ENCODE measurements at places on chromosomes 7 and 10.

GRCh38 chr10:118911363-118911762, 118.2 kb upstream of the NANOS1 start:
- DNase-seq, result no peak

DNA sequence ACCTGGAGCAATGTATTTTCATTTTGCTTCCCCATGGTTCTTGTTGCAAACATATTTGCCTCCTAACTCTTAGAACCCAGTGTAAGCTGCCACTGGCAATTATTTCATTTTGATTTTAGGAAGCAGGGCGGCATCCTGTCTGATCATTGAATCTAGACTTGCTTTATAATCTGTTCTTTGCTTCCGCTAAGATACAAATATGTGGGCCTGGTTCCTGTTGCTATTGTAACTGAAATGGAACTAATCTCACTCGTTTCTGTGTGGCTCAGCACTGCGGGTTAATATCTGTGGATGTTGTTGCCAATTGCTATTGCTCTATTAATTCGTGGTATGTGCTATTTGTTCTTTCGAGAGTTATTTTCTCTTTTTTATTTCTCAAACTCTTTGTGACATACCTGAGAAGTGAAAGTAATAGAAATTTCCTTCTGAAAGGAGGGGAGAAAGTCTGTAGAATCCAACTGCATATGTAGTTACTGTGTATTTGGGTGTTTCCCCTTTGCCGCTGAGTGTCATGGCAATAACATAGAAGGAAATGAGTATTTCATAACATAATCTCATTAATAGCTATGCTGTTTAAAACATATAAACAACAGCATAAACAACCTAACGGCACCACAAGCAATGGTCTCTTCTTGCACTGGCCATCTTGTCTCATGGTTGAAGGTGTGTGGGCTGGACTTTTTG, 62.4 kb downstream of the FZD1 start:
- no peak for DNase-seq

DNA sequence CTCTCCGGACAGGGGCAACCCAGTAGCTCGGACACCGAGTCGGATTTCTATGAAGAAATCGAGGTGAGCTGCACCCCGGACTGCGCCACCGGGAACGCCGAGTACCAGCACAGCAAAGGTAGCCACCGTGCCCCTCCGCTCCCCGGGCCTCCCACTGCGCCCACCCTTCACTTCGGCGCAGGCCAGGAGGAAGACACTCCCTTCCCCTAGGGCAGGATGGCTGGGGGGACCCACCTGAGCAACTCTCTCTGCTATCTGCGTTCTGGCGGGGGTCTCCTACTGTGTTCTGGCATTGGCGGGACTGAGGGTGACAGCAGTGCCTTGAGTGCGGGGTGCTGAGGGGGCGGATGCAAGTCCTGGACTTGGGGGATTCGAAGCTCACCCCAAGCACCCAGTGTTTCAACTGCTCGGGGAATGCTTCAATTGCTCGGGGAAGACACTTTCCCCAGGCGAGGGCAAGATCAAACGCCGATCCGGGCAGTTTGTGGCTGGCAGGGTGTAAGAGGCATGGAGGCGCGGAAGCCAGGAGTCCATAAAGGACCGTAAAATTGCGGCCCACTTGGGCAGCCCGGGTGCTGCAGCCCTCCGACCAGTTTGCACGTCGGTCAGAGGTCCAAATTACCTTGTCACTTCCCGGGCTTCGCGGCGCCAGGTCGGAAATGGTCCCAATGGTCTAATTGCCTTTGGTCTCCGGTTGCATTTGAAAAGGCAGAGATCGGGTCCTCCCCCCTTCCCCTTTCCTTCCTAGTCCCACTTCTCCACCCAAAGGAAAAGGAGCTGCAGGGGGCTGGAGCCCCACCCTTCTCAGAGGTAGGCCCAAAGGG, 950 bp downstream of the EVX1 start:
- DNase-seq, result no peak

GRCh38 chr7:151896086-151896485, 19.2 kb upstream of the PRKAG2 start:
- no peak for DNase-seq

- no peak for DNase-seq
Observed at GRCh38 chr7:140155428-140155827, 21.4 kb downstream of the KDM7A start.

GRCh38 chr10:70509757-70510147, 31.2 kb downstream of the PALD1 start:
- no peak for DNase-seq

DNA sequence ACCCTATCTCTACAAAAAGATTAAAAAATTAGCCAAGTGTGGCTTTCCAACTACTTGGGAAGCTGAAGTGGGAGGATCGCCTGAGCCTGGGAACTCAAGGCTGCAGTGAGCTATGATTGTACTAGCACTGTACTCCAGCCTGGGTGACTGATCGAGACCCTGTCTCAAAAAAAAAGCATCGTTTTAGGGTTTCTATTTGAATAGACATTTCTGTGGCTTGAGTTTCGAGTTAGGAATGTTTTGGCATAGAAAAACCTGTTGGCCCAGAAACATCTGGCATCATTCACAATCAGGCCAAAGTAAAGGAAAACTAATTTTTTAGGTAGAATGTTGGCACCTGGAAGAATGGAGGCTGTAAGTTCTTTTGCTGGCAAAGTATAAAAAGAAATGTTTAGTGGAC, 72.4 kb downstream of the AUTS2 start:
- DNase-seq, result no peak

DNA sequence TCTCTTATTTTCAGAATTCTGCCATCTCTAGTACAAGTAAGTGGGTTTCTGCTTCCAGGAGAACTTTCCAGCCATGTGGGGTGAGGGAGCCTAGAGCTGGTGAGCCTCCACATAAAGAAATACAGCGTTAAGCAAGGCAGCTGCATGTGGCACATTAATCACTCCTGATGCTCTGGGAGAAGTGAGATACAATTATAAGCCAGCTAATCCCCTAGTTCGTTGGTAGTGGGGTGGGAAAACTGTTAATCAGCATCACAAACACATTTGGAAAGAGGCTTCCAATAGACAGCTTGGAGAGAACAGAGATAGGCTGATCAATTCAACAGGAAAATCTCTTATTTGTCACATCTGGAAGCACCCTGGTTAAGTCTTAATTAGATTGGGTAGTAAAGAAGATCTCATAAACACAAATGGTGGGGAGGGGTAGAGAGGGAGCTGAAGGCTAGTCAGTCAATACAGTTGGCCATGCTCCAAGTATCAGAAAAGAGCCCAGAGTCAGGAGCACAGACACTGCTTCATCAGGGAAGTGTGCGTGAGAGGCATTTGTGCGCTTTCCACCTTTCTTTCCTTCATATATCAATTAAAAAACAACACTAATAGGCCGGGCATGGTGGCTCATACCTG, 130.6 kb downstream of the SORCS1 start:
- DNase-seq, result no peak

DNA sequence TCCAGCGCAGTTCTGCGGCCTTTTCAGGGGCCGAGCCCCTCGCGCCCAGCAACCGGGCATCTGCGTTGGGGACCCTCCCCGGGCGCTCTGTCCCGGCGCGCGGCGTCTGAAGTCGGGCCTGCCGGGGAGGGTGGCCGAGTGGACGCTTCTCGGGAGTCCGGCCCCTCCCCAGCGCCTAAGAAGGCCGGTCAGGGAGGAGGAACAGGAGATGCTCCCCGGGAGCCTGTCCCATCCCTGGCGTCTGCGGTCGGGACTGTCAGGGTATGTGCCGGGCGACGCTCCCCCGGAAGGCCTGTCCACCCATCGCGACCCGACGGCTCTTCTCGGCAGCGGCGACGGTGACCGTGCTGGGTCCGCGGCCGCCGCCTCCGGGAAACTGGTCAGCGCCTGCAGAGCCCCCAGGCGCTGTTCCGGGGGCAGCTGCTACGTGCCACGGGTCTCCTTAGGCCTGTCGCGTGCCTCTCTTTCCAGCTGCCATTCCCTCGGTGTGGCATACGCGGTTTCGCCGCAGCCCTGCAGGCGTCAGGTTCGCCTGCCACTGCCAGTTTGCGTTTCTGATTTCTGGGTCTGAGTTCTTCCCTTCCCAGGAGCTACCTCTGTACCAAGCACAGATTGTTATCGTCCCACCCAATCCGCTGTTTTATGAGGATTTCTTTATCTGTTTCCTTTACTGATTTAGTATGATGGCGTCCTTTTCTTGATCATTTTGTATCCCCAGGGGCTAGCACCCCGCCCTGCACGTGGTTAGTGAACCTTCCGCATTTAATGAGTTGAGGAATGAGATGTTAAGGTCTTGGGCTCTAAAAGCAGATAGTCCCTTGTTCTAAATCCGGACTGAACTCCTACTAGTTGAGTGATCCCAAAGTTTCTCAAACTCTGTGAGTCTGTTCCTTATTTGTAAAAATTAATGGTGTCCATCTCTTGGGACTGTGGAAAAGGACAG, 782 bp downstream of the IFIT5 start:
- no peak for DNase-seq

DNA sequence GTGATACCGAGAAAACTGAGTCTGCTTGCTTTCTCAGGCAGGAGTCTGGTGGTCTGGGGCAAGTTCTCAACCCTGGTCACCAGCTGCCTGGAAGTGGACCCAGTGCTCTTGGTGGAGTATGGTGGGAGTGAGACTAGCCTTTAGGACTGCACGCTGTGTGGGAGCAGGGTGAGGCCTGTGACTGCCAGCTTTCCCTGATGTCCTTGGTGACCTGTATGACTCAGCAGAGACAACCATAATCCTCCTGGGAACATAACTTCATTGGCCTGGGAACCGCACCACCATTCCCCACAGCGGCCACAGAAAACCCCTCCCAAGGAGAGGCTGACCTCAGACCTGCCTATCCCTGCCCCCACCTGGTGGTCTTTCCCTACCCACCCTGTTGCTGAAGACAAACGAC, 139.5 kb upstream of the CHRM2 start:
- DNase-seq, result no peak

DNA sequence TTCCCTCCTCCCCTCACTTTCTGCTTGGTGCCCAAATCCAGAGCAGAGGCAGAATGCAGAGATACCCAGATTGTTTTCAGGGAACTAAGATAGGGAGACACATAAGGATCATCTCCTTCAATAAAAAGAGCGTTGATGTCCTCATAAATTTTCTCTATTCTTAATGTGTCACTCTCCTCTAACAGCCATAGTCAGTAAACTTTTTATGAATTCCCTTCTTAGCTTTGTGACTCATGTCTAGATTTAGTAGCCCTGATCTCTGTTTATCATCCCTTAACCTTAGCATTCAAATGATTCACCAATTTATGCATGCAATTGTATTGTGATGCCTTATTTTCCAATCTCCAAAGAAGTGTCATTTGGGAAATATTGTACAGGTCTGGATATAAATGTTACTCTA, 995.5 kb upstream of the C7orf33 start:
- DNase-seq, result no peak

GRCh38 chr7:132030883-132031282, 474.5 kb upstream of the PODXL start:
- DNase-seq, result no peak

DNA sequence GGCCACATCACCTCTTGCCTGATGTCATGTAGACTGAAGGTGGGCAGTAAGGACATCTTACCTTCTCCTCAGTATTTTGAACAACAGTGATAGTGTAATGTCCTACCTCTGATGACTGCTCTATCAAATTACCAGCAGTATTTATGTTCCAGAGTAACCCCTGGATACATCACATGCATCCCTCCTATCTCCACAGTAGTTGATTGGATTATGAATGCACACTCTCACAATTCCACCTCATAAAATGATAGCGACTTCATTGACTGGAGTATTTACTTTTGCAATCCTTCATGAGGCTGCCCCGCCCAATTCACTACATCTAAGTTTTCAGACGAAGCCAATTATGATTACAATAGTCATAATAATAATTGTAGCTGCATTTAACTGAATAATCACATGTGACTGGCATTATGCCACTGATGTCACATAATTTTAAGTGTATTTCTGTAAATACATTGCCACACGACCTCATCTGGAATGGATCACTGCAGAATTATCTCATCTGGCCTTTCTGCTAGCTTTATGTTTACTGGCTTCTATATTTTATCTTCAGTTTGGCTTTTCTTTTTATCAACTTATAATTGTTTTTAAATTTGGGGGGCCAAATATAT, 268.9 kb downstream of the SLC25A13 start:
- no peak for DNase-seq

GRCh38 chr7:77735457-77735856, 39.2 kb downstream of the RSBN1L start:
- DNase-seq, result no peak

- no peak for DNase-seq
Observed at GRCh38 chr7:37249240-37249639, 199.4 kb downstream of the ELMO1 start.

GRCh38 chr10:12435348-12435747, 86.0 kb downstream of the CAMK1D start:
- no peak for DNase-seq

DNA sequence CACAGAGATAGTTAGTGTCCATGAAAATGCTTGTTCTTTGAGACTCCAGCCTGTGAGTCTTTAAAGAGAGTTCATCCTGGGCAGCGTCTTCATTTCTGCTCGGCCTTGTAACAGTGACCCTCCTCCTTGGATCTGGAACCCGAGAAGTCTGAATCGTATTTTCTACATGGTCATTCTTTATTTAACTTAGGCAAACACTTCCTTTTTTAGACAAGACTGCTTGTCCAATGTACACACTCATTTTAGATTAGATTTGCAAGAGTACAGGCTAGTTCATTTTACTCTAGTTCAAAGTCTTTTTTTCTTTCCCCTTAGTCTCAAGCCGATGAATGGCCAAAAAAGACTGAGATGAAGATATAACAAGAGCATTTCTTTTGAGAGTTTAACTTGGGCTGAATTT, 133.5 kb downstream of the CHN2 start:
- no peak for DNase-seq

- DNase-seq, result no peak
Observed at GRCh38 chr10:123958241-123958640, 66.6 kb upstream of the CPXM2 start.

- no peak for DNase-seq
Observed at GRCh38 chr7:84195295-84196060, 889 bp upstream of the SEMA3A start.

- DNase-seq, result no peak
Observed at GRCh38 chr10:78742730-78743615, 325.8 kb upstream of the ZMIZ1 start.

GRCh38 chr7:1943326-1943725, 273.2 kb downstream of the ELFN1 start:
- no peak for DNase-seq

DNA sequence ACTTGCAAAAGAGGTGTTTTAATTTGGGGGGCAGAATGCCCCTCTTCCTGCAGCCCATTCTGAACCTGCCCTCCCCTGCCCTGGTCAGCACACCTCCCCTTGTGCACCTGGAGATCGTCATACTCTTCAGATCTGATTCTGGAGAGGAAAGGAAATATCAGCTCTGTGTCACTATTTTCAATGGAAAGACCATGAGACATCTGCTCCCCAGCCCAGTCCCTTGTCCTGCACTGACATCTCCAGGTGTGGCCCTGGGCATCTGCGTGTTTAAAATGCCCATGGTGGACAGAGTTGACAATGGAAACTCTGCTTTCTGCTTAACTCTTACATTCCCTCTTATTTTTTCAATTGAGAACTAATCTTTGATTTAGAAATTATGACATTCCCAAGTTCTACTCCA, 41.6 kb upstream of the RASGEF1A start:
- DNase-seq, result no peak

GRCh38 chr7:22895140-22895827, 72.6 kb upstream of the TOMM7 start:
- no peak for DNase-seq

GRCh38 chr10:113616244-113617074, 47.4 kb downstream of the NRAP start:
- no peak for DNase-seq

- DNase-seq, result no peak
Observed at GRCh38 chr7:12207046-12207445, 4.0 kb upstream of the TMEM106B start.

- DNase-seq, result no peak
Observed at GRCh38 chr7:37173670-37174069, 275.0 kb downstream of the ELMO1 start.

GRCh38 chr7:39602351-39602750, 21.0 kb upstream of the RALA start:
- no peak for DNase-seq

Data from stimulated activated CD8-positive, alpha-beta memory T cell treated with anti-CD3 and anti-CD28 coated beads, Interleukin-12 subunit alpha, Interleukin-12 subunit beta, amount 100 ng/mL, for 1 hour (primary cell).